Activated CD4-positive, alpha-beta T cell treated with anti-CD3 and anti-CD28 coated beads for 24 hours (primary cell): ENCODE measurements at places on chromosomes 5 and 9.

DNA sequence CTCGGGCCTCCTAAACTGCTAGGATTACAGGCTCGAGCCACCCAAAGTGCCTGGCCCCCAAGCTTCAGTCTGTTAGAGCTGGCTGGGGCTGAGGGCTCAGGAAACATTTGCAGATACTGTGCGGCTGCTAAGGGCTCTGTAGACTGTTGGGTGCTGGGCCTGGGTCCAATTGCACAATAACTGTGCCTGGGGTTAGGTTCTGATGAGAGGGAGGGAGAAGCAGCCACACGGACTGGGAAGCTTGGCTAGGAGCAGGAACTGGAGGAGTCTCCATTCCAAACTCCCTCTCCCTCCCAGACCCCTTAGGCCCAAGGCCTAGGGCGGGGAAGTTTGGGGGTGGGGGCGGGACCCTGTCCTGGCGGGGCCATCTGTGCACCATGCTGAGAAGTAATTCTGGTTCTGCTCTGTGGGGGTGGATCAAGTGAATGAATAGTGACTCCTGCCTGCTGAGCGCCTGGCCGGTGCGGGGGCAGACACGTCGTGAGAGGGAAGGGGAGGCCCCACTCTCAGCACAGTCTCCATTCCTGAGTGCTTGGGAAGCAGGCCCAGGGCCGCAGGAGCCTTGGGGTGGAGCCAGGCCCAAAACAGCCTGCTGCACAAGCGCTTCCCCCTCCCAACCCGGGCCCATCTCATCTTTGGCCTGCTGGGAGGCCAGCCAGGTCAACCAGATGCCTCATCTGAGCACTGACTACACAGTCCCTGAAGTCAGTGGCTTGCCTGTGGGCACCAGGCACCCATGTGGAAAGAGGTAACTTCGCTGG is 1.5 kb downstream of the ASS1 start:
- no peak for DNase-seq

DNA sequence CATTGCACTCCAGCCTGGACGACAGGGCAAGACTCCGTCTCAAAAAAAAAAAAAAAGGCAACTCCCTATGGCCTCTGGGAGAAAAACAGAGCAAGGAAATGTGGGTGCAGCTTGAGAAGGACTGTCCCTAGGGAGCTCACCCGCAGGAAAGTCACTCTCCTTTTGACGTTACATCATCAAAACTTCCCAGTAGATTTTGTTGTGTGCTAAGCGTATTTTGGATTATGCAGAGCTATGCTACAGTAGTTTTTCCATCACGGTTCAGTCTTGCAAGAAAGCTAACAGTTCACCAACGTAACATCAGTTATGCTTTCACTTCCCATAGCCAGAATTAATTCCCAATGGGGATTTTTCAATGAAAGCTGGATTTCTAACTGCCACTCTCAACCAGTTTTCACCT is 138.8 kb downstream of the HSD17B3 start:
- DNase-seq, result no peak

DNA sequence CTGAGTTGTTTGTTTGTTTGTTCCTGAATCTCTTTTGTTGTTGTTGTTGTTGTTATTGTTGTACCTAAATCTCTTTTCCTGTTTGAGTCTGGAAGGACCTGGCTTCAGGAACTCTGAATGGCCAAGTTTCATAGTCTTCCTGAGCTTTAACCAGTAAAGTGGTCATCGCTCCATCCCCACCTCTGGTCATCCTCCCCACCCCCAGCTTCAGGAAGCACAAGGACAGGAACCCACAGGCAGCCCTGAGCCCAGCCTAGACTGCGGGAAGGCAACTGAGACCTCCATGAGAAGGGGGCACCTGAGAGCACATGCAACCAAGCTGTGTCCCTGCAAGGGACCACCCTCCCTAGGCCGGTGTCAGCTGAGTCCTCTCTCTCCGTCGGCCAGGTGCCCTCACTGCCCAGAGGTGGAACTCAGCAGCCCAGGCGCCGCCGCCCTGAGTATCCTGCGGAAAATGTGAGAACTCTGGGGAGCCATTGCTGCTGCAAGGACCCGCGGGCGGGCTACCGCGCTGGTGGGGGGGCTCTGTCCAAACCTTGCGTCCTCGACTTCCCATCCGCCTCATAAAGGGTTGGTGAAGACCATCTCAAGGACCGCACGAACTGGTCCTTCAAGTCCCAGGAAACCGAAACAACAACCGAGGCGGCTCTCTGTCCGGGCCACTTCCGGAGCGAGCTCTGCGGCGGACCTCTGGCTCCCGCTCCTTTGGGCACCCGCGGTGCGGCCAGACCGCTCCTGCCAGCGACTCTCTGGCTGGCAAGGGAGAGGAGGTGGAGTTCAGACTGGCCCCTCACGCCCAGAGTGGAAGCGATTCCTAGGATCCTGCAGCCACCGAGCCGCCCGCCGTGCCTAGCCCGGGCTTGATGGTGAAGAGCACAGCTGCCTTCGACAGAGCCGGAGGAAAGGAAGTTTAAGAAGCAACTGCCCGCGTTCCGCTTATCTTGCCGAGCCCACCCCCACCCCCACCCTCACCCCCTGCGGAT is 4.2 kb downstream of the BARX1 start:
- DNase-seq, result no peak

DNA sequence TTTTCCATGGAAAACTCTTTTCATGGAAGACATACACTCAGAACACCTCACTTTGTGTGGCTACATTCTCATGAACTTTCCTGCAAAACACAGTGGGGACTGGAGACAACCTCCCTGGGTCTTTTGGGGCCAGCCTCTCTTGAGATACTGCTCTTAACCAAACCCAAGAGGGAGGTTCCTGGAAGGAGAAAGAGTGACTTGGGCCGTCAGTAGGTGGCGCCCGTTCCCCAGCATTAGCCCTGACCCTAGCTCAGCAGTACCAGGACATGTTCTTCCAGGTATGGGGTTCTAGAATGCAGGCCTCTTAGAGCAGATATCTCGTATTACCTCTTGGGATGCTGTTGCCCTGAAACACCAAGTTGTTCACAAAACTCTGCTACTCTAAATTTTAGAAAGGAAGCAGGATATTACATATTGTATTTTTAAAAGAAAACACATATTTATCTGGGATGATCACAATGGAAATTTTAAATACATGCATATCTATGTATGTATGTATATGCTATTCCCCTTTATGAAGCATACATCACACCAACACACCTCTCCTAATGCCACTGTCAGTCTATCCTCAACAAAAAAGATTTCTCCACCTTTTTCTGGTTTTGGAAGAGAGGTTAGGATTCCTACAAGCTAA is 15.8 kb upstream of the GLIS3 start:
- DNase-seq, result peak; percentile 67

- DNase-seq, result no peak
Measured at GRCh38 chr9:127557466-127557869, 54.6 kb upstream of the STXBP1 start.

- no peak for DNase-seq
Measured at GRCh38 chr5:87785554-87786335, 373.0 kb upstream of the CCNH start.

GRCh38 chr9:127955294-127956015 is 17.8 kb upstream of the DPM2 start:
- peak; percentile 73 for DNase-seq

GRCh38 chr5:82522897-82523296 is 244.7 kb upstream of the RPS23 start:
- DNase-seq, result no peak
